ENCODE measurements at places on chromosomes 13 and 19.

DNA sequence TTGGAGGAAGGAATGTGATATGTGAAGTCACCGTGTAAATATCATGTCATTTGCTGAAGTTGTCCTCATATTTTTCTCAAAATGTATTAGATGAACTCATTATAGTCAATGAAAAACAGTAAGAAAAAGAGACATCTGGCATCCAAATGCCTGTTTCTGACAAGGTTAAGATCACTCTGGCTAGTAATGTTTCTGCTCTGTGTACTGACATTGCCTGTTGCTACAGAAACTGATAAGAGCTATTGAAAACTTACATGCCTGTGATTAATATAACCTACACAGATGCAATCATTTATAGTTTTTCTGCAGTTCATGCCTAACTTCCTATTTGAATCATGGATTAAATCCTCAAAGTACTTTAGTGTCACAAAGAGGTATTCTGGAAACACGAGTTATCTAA lies 249.8 kb downstream of the NBEA start:
- no peak for DNase-seq
- no peak overlapping the region for H3K27ac ChIP-seq
- no peaks in the 10 kb centered on the region for H3K36me3 ChIP-seq
- H3K4me1 ChIP-seq = no peaks in the 10 kb centered on the region
- H3K27me3 ChIP-seq = no peaks in the 10 kb centered on the region

GRCh38 chr13:41284512-41285288 lies 21.3 kb upstream of the MTRF1 start:
- no peak overlapping the region for H3K27ac ChIP-seq
- H3K27me3 ChIP-seq = no peaks in the 10 kb centered on the region
- DNase-seq = no peak
- no peaks in the 10 kb centered on the region for H3K36me3 ChIP-seq

GRCh38 chr13:73704587-73704986 lies 429.6 kb downstream of the KLF12 start:
- H3K4me3 ChIP-seq = no peak overlapping the region
- H3K27ac ChIP-seq = no peak overlapping the region
- H3K4me1 ChIP-seq = no peaks in the 10 kb centered on the region
- H3K27me3 ChIP-seq = no peaks in the 10 kb centered on the region
- DNase-seq = no peak

DNA sequence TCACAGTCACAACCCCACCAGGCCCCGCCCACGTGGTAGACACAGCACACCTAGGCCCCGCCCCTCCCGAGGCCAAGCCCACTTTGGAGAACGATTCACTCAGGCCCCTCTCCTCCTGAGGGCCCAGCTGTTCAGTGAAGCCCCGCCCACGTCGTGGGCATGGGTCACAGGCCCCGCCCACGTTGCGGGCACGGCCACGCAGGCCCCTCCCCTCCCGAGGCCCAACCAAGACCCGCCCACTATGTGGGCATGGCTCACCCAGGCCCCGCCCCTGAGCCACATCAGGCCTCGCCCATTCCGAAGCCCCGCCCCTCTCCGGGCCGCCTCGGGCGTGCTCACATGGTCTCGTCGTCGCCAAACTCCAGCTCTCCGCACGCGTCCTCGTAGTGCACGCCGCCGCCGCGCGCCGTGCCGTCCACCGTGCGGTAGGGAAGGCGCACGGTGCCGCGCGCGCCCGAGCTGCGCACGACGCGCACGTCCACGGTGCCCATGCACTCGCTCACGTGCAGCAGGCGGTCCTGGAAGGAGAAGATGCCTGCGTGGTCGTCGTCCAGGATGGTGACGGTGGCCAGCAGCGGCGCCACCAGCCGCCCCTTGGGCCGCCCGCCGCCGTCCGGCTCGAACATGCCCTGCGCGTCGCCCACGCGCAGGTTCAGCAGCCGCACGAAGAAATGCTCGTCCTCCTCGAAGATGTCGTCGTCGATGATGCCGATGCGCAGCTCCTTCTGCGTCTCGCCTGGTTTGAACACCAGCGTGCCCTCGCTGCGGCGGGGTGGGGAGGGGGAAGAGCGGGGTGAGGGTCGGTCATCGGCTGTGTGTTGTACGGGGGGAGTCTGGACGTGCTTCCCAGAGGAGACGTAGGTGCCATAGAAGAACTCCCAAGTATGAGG lies 24.0 kb downstream of the SLC8A2 start:
- peak; percentile 45 for DNase-seq
- peaks cover 39% of the 10 kb centered on the region for H3K4me1 ChIP-seq
- no peak overlapping the region for H3K4me3 ChIP-seq
- H3K36me3 ChIP-seq = no peaks in the 10 kb centered on the region
- peaks cover 31% of the 10 kb centered on the region for H3K27me3 ChIP-seq

DNA sequence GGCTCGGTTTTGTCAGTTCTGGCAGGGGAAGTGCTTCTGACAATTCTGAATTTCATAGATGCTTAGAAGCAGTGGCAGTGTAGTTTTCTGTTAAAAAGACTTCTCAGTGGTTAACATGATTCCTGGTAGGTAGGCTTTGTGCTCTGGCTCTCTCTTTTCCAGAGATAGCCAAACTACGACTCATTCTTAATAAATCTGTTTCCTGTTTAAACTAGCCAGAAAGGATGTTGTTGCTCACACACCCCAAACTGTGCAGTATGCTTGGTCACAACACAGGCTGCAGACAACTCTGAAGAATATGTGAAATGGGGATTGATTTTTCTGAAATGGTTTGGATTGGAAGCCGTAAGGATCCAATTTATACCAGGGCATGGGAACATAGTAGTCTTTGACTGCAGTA lies 711.5 kb downstream of the PCDH17 start:
- H3K36me3 ChIP-seq = no peaks in the 10 kb centered on the region
- H3K27ac ChIP-seq = no peak overlapping the region
- DNase-seq = no peak
- H3K4me3 ChIP-seq = no peak overlapping the region
- H3K27me3 ChIP-seq = no peaks in the 10 kb centered on the region

GRCh38 chr19:46269101-46269500 lies 27.7 kb upstream of the HIF3A start:
- H3K4me3 ChIP-seq = no peak overlapping the region
- peaks cover 12% of the 10 kb centered on the region for H3K4me1 ChIP-seq

DNA sequence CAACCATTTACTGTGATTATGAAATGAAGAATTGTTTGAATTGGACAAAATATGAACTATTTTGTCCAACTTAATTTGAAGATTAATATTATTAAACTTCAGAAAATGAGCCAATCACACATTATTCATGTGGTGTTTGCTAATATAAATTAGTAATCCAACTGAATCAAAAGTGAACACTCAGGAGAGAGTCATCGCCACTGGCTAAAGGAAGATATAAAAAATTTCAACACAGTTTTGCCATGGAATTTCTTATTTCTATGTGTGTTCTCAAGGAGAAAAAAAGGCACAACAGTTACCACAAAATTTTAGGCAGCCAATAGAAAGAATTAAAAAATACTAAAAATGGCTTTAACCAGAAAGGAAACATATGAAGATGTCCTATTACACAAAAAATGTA lies 2683.8 kb downstream of the PCDH9 start:
- H3K27me3 ChIP-seq = no peaks in the 10 kb centered on the region
- no peaks in the 10 kb centered on the region for H3K36me3 ChIP-seq
- DNase-seq = no peak
- no peak overlapping the region for H3K27ac ChIP-seq
